ENCODE measurements at places on chromosomes 16 and 17.

DNA sequence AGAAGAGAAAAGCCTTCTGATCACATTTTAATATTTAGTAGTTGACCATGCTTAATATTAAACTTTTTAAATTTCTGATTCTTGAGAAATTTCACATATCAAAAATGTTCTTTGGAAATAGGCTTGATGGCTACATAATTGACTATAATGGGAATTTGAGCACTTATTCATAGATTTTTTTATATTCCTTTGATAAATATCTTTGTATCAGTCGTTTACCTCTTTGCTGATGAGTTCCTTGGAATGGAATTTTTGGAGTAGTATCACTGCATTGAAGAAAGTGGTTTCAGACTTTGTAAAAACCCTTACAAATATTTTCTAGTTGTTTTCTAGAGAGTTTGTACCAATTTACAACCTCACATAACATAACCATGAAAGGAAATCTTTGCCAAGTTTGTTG, 14.7 kb downstream of the DNAAF1 start:
- no peak for DNase-seq

DNA sequence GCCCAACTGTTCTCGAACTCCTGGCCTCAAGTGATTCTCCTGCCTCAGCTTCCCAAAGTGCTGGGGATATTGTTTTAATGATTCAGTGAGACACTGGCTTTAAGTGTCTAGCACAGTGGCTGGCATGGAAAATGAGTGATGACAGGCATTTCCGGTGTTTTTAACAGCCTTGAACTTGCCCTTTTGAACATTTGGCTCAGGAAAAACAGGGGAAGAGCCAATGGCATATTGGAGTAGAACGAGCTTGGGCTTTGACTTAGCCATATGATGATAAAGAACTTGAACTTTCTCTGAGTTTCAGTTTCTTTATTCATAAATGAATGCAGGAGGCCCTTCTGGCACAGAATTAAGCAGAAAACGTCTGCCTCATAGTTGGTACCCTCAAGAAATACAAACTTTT, 145.0 kb upstream of the HS3ST4 start:
- no peak for DNase-seq

DNA sequence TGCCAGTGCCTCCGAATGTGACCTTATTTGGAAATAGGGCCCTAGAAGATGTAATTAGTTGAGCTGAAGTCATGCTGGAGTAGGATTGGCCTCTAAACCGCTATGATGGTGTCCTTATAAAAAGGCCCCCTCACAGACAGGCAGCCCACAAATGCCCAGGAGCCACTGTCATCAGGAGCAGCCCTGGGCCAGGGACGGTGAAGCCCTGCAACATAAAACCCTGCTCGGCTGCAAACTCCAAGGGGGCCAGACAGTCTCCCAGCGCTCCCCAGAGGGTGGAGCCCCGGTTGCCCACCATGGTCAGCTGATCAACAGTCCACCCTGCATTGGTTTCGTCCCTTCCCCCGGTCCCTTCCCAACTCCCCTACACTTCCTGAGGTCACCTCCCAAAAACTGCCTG, 351.7 kb downstream of the FOXL1 start:
- DNase-seq, result no peak

DNA sequence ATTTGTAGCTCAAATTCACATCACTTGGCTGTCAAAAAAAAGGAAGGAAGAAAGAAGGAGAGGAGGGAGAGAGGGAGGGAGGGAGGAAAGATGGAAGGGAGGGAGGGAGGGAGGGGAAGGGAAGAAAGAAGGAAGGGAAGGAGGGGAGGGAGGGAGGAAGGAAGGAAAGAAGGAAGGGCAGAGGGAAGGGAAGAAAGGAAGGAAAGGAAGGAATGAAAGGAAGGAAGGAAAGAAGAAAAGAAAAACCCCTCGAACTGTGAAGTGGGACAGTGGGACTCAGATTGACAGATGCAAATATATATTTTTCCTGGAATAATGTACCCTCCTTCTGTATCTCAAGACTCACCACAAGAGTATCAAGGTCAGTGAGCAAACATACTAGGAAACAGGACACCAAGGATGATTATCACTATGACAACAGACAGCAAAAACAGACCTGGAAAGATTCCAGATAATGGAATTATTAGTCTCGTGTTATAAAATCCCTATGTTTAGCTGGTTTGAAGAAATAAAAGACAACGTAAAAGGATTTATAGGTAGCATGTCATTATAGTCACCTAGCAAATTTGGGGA, 24.2 kb upstream of the ABCA3 start:
- DNase-seq, result no peak

DNA sequence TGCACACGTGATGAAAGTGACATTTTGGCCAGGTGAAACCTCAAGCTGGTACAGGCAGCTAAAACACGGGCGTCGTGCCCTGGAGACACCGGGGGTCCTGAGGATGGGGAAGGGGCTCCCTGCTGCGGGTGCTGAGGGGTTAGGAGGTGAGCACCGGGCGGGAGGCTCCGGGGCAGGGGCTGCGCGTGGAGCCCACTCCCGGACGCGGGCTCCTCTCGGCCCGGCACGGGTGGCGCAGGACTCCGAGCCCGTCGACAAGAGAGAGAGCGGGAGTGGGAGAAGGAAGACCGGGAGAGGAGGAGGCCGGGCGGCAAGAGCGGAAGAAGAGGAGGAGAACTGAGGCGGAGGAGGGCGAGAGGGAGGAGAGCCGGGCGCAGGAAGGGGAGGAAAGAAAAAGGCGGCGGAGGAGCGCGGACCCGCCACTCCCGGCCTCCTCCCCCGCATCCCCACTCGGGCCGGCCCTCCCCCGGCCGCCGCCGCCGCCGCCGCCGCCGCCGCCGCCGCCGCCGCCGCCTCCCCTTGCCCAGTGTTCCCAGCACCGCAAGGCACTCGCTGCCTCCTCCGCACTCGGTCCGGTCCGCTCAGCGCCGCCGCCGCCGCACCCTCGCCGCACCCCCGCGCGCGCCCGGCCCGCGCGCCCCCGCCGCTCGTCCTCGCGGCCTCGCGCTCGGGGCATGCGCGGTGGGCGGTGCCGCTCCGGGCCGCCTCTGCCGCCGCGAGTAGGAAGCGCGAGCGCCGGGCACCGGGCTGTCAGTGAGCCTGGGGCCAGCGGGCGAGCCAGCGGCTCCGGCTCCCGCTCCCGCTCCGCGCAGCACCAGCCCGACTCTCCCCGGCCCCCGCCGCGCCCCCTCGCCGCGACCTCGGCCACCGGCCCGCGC, at the start of gene PRKCA:
PRKCA (plus strand) TSS at position 750 of the 878 bp plus-strand sequence.
- DNase-seq, result no peak

GRCh38 chr16:371515-372301, 1.4 kb upstream of the MRPL28 start:
- no peak for DNase-seq

DNA sequence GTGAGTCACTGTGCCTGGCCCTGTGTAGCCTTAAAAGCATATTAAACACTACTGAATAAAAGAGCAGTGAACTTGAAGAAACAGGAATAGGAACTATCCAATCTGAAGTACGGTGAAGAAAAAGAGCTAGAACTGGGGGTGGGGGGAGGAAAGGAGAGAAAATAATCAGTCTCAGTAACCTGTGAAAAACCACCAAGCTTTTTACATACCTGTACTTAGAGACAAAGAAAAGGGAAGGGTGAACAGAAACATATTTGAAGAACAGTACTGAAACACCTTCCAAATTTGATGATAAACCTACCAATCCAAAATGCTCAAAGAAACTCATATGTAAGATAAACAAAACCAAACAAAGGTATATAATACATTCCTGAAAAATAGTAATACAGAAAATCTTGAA, 77.5 kb downstream of the USP32 start:
- DNase-seq, result no peak

GRCh38 chr16:4465977-4466779, 8.2 kb downstream of the NMRAL1 start:
- no peak for DNase-seq

GRCh38 chr16:67246081-67246755, 1.1 kb downstream of the FHOD1 start:
- no peak for DNase-seq

DNA sequence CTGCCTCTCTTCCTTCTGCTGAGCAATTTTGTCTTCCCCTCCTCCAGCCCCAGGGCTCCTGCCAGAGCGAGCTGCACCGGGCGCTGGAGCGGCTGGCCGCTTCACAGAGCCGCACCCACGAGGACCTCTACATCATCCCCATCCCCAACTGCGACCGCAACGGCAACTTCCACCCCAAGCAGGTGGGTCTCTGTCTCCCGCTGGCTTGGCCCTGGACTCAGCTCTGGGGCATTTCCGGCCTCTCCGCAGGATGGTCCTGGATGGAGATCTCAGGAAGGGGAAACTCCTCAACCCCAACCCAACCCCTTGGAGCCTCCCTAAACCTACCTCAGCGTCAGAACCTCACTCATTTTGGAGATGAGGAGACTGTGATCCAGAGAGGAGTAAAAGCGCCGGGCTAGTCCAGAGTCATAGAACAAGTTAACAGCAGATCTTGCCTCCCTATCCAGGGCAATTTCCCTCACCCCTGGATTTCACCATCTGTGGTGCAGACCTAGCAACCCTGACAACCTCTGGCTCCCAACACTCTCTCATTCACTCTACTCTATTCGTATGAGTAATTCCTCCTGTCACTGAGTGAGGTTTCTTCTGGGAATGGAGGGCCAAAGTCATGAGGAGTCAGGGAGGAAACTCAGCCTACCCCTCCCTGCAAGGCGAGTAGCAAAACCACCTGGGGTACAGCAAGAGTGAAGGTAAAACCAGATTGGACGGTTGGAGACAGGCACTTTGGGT, 10.8 kb downstream of the IGFBP4 start:
- no peak for DNase-seq

DNA sequence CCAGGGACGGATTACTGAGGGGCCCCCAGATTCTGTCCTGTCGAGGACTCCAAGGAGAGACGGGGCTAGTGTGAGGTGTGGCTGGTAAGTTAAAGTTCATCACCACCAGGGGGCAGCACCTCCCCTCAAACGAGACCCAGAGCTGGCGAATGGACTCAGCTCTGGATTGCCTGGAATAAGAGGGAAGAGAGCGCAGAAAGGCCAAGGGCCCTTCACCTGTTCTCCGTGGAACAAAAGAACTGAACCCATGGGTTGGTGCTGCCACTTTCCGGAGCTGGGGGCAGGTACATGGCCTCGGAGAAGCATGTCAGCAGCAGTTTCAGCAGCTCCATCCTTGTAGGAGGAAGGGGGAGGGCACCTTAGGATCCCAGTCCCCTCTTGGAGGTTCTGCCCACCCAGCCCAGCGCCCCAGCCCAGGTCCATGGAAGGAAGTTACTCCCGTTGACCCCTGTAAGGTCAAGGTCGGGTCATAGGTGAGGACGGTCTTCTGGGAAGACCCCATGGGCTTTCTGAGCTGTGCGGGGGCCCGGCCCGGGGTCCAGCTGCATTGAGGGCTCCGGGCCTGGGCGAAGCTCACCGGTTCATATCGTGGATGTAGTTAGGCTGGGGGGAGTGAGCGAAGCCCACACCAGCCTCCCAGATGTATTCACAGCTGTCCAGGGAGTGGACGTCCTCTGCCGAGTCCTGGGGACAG, 10.8 kb downstream of the HID1 start:
- DNase-seq, result peak; percentile 41

GRCh38 chr16:79703066-79703465, 102.5 kb upstream of the MAF start:
- DNase-seq, result no peak

GRCh38 chr17:33811984-33812577, 443.0 kb upstream of the CCL2 start:
- DNase-seq, result no peak

GRCh38 chr17:59846394-59847165, 46.2 kb downstream of the TUBD1 start:
- DNase-seq, result peak; percentile 96

DNA sequence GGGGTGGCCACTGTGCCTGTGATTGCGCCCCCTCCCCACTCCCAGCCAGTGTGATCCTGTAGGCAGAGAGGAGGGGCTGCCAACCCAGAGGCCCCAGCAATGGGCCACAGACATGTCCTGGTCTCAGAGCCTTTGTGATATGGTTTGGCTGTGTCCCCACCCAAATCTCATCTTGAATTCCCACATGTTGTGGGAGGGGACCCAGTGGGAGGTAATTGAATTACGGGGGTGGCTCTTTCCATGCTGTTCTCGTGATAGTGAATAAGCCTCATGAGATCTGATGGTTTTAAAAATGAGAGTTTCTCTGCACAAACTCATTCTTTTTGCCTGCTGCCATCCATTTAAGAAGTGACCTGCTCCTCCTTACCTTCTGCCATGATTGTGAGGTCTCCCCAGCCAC, 56.8 kb upstream of the ZNF469 start:
- no peak for DNase-seq

DNA sequence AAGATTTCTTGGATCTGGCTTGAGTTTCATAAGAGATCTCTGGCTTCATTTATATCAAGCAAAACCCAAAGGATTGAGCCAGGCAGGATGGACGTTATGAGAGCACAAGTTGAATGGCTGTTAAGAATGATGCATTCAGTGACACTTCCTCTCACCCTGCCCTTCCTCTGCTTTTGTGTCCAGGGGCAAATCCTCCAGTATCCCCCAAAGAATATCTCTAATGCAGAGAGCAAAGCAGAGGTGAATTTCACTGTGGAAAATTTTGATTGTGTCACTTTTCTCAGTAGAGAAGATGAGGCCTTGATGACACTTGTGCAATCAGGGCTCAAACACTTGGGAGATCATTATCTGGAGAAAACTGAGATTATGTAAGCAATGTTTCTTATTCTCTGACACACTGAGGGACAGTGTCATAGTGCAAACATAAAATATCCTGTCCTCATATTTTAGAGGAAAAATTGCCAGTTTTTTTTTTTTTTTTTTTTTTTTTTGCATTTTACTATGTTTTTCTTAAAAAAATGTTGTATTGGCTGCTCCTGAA, 25.3 kb downstream of the MARCHF10 start:
- no peak for DNase-seq

- DNase-seq, result no peak
Observed at GRCh38 chr16:48526958-48527331, 83.0 kb downstream of the N4BP1 start.

DNA sequence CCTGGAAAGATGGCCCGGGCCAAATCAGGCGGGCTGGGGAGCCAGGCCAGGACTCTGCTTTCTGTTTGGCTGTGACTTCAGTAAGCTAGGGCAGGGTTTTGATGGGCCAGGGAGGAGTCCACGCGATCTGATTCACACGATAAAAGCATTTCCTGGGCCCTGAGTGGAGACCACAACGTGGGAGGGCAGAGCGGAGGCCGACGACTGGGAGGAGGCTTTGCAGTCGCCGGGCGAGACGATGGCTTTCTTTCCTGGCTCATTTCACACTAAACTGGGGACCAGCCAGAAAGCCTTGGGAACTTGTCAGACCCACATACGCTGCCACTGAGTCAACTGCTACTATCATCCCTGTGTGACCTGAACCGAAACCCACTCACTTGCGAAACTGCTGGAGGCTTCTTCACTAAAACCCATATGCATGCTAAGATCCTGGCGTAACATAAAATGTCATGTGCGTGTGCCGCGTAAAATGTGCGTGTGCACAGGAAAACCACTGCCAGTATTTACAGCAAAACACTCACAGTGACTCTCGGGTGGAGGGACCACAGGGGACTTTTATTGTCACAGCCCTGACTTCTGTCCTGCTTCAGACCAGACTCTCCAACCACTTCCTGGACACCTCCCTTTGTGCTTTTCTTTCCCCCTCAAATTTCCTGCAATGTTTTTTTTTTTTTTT, 14.2 kb upstream of the RHBDF2 start:
- DNase-seq, result peak; percentile 73

DNA sequence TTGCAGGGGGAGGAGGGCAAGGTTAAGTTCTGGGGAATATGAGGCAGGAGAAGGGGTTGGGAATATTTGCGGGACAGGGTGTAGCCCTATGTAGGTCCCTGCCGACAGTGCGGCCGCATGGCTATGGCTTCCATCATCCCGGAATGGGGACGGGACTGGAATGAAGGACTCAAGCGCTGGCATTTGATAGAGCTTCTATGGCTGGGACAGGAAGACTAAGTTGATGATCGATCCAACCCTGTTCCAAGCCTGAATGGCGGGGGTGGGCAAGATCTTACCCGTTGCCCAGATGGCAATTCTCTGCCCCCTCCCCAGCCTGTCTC, 47.1 kb downstream of the SRCIN1 start:
- no peak for DNase-seq

Data from kidney epithelial cell (primary cell).